ENCODE measurements at places on chromosomes 7 and 10.

DNA sequence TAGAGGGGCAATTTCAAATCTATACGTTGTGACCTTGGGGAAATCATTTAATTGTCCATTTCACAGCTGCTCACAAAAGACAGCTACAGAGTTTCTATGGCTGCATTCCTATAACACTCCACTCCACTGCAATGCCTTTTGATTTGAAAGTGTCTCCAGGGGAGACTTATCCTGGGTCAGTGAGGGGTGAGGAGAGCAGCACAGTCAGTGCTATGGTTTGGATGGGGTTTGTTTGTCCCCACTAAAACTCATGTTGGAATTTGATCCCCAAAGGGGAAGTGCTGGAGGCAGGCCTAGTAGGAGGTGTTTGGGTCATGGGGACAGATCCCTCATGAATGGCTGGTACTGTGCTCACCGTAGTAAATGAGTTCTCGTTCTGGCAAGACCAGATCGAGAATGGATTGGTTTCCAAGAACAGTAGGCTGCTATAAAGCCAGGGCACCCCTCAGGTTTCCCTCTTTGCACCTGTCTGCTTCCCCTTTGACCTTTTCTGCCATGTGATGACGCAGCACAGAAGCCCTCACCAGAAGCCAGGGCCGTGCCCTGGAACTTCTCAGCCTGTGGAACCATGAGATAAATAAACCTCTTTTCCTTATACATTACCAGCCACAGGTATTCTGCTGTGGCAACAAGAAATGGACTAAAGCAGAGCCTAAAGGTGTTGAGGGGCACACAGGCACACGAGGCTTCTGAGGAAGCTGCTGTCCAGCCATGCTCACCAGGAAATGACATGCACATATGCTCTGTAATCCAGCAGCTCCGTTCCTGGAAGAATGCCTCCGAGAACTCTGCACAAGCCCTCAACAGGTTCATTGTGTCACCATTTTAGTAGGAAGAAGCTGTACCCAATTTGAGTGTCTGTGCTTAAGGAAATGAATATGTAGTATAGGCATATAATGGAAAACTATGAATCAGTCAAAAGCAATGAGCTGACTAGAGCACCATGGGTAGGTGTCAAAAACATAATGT lies 5.0 kb upstream of the PAPOLB start:
- DNase-seq: no peak

DNA sequence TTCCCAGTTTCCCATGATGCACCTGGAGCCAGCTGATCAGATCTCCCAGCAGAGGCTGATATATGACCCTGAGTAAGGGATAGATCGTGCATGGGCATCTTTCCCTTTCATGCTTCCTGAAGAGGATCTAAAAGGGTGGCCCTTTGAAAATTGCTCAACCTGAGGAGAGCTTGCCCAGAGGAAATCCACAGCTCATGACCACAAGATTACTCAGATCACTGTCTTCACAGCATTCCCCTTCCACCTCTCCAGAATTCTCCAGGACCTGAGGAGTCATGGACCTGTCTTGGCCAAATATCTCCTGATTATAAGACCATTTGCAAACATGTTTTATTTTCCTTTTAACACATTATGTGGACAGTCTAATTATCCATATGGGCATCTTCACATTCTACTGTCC lies 328.1 kb downstream of the LHFPL3 start:
- no peak for DNase-seq

DNA sequence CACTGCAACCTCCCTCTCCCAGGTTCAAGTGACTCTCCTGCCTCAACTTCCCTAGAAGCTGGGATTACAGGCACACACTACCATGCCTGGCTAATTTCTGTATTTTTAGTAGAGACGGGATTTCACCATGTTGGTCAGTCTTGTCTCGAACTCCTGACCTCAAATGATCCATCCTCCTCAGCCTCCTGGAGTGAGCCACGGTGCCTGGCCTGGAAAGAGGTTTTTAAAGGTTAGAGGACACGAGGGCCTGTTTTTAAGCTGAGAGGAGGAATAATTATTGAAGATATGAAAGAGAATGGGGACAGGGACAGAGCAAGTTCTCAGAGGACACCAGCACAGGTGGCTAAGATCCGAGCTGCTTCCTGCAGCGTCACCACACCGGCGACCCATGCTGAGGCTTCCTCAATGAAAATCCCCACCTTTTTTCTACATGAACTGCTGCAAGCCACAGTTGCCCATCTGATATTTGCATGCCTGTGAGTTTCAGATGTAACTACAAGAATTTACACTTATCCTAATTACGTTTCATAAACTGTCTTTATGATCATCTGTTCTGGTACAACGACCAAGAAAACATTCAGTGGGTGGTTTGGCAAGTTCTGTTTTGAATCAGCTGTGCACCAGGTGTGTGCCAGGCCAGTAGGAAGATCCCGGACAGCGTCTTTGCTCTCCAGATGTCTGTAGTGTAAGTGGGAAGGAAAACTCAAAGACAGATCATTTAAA lies 76.0 kb downstream of the HIP1 start:
- DNase-seq: no peak

DNA sequence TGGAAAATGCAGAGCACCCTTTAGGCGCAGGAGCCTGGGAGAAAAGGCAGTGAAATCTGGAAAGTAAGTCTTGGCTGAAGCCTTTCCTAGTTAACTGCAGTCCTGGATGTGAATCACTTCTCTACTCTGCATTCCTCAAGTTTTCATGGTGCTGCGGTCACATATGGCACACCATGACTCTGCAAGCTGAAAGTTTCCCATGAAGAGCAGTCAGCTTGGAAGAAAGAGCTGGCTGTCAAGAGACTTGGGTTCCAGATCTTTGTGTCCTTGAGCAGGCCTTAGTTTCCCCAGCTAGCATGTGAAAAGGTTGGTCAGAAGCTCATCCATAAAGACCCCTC lies 548.3 kb downstream of the SORCS3 start:
- DNase-seq: no peak

DNA sequence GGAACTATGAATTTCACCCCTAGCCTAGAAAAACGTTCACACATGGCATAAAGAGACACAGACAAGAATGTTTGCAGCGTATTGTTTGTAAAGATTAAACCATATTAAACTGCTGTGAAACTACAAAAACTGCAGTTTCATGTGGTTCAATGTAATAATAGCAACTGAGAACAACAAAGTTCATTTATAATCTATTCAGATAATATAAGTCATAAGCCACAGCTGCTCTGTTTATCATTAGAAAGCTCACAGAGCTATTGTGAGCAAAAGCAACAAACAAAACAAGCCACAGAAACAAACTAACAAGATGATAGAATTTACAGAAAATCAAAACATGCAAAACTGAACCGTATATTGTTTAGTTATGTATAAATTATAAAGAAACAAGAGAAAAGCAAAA lies 113.5 kb downstream of the AHR start:
- no peak for DNase-seq

DNA sequence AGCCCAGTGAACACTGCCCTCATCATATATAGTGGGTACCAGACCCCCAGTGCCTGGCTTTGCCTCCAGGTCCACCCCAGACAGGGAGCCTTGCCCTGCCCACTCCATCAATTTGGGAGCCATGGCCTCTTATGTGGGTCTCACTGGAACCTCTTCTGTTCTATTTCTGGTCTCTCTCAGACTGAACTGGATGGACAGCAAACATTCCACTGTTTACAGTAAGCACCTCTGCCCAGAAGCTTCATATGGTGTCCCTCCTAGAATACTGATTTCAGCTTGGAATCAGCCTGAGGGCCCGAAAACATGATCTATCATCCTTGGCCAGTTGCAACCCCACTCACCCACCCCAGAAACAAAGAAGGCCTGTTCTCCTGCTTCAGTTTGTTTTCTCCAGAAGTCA lies 81.0 kb upstream of the SLF2 start:
- no peak for DNase-seq

DNA sequence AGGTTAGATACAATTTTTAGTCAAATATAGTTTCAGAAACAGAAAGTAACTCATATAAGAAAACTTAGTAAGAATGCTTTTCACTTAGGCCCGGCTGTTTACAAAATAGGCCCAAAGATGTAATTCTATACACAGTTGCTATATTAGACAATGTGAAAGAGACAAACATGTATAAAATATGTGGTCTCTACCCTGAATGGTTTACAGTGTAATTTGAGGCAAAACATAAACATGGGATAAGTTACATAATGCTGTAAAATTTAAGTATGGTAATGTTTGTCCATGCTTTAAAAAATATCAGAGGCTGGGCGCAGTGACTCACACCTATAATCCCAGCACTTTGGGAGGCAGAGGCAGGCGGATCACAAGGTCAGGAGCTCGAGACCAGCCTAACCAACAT lies 18.7 kb downstream of the KRIT1 start:
- DNase-seq: no peak

DNA sequence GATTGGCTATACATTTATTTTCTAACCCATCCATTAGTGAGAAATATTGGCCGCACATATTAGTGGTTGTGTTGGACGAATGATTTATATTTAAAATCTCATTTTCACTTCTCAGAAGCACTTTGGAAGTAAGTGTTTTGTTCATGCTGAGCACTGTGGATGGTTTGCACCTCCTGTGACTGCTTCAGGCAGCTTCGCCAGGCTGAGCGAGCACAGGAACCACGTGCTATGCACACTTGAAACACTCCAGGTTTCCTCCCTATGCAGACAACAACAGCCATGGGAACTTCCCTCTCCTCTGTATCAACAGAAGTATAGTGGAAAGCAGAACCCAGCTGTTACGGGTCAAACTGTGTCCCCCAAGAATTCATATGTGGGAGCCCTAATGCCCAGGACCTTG lies 67.3 kb upstream of the WDR11 start:
- no peak for DNase-seq

DNA sequence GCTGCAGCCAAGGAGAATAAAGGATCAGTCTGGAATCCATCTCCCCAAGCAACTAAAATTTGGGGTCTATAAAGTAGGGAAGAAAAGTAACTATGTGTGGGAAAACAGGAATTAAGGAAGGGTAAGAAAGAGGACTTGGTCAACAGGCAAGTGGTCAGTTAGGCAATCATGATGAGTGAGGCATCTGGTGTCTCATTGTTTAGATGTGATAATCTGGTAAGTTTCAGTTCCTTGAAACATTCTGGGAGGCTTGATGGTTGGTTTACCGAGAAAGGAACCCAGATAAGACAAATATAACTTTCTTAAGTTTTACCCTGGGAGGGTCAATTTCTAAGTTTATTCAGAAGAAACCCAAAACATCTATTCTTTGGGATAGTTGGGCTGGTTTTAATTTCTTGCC lies 22.3 kb downstream of the HYAL4 start:
- no peak for DNase-seq

- no peak for DNase-seq
Observed at GRCh38 chr7:80748363-80749042, 110.1 kb downstream of the CD36 start.

DNA sequence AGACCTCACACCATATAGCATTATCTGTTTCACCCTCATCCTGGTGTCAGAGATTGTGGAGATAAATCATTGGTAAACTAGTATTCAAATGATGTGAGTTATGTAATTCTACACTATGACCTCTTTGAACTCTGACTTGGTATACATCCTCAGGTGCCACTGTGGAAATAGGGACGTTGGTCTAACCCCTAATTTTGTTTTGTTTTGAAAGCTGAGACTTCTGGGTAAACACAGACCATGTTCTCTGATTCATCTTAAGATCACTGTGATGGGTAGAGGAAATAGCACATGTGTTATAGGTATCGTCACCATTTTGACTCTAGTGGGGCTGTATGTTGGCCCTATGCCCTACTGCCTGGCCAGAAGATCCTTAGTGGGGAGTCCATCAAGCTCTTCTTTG lies 241.6 kb downstream of the CCDC7 start:
- no peak for DNase-seq

DNA sequence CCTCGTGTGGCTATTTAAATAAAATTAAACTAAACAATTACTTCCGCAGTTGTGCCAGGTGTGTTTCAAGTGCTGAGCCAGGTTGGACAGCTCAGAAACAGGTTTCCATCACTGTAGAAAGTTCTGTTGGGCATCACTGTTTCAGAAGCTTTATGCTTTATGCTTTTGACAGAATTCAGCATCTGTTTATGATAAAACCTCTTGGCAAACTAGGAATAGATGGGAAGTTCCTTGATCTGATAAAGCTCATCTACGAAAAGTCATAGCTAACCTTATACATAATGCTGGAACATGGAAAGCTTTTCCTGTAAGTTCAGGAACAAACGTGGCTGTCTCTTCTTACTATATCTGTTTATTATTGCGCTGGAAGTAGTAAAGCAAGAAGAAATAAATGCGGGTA lies 143.4 kb downstream of the DOCK1 start:
- DNase-seq: no peak

GRCh38 chr7:45973725-45974532 lies 52.9 kb upstream of the IGFBP3 start:
- no peak for DNase-seq

GRCh38 chr7:21029006-21029405 lies 242.3 kb upstream of the SP8 start:
- DNase-seq: no peak

DNA sequence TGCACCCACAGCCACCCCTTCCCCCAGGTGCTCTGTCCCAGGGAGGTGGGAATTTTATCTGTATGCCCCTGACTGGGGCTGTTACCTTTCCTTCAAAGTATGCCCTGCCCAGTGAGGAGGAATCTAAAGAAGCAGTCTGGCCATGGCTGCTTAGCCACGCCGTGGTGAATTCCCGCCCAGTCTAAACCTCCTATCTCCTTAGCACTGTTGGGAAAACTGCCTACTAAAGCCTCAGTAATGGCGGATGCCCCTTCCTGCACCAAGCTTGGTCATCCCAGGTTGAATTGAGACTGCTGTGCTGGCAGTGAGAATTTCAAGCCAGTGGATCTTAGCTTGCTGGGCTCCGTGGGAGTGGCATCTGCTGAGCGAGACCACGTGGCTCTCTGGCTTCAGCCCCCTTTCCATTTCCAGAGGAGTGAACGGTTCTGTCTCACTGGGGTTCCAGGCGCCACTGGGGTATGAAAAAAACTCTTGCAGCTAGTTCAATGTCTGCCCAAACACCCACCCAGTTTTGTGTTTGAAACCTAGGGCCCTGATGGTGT lies 87.2 kb downstream of the ABCC2 start:
- DNase-seq: no peak

- DNase-seq: no peak
Observed at GRCh38 chr7:12398186-12398585, 5.5 kb downstream of the VWDE start.

GRCh38 chr10:114987995-114988394 lies 50.0 kb downstream of the TRUB1 start:
- DNase-seq: no peak

GRCh38 chr7:63867127-63867526 lies 131.5 kb upstream of the ZNF722 start:
- DNase-seq: no peak

DNA sequence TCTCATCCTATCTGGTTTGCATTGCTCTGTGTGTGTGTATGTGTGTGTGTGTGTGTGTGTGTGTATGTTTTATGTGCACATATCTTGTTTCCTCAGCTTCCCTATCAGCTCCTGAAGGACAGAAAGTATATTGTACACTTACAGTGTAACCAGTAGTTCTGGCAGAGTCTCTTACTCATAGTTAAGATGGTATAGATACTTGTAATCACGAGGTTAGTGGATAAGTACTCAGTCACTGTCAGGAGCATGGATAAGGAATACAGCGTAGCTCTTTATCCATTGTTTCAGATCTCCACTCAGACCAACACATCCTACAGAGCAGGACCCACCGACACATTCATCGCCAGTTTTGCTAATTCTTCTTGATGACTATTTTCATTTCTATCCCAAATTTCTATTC lies 275.0 kb downstream of the TSPAN12 start:
- no peak for DNase-seq

GRCh38 chr10:114974625-114975024 lies 36.6 kb downstream of the TRUB1 start:
- no peak for DNase-seq
